ENCODE measurements at places on chromosomes 4 and X.

DNA sequence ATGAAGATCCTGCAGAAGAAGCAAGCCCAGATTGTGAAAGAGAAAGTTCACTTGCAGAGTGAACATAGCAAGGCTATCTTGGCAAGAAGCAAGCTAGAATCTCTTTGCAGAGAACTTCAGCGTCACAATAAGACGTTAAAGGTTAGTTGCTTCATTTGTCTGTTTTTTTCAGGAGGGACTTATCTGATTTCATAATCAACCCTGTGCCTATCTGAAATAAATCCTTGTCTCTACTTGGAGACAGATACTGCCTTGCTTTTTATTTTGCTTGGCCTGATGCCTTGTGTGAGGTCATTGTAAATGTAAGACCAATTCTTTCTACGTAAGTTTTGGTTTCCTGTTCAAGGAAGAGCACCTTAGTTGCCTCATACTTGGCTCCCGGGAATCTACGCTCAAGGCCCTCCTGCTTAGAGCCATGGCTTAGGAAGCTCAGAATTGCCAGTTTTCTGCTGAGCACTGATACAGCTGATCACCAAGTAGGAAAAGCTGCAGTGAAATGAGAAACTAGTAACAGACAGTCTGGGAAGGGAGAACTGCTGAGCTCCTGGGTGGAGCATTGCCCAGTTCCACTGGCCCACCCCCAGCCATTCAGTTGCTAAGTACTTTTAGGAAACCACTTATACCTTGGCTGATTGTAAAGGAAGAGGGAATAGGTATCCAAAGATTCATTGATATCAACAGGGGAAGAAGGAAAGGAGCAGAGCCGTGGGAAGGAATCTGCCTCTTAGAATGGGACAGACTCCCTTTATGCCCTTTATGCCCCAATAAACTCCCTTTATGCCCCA lies 41.8 kb downstream of the RBBP7 start:
- DNase-seq: no peak

DNA sequence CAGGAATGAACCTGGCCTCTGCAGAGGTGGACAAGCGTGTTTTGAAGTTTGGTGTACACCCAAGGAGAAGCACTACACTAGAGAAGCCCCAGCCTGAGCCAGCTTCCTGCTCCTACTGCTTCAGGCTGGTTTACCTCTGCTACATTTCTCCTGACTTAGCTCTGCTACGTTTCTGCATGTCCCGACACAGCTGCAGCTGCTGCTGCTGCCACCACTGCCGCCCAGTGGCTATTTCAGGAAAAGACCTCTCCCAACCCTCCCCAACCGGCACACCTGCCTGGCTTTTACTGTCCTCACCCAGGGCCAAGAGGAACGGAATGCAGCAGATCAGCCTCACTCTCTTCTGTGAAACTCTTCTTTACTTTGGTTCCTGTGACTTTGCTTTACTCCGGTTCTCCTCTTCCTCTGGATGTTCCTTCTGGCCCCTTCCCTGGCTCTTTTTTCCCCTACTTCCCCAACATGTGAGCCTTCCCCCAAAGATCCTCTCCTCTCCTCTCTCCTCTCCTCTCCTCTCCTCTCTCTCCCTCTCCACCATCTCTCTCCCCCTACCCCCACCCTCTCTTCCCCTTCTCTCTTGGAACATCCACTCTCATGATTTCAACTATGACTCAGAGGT lies 3.1 kb upstream of the P2RY4 start:
- no peak for DNase-seq

DNA sequence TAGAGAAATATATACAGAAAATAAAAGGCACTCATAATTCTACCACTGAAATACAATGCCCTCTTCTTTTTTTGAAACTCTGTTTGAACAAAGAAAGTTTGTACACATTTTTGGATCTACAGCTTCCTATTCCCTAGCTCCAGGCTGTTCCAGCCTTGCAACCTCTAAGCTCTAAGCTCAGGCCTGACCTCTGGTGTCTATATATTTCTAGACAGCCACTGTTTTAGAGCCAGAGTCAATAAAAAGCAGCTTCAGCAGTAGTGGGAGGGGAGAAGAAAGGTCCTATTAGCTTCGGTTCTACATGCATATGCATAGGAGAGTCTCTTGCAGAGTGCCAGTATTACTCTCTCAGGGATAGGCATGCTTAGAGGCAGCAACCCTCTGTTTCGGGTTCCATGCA lies 39.7 kb downstream of the CLDN2 start:
- DNase-seq: no peak

DNA sequence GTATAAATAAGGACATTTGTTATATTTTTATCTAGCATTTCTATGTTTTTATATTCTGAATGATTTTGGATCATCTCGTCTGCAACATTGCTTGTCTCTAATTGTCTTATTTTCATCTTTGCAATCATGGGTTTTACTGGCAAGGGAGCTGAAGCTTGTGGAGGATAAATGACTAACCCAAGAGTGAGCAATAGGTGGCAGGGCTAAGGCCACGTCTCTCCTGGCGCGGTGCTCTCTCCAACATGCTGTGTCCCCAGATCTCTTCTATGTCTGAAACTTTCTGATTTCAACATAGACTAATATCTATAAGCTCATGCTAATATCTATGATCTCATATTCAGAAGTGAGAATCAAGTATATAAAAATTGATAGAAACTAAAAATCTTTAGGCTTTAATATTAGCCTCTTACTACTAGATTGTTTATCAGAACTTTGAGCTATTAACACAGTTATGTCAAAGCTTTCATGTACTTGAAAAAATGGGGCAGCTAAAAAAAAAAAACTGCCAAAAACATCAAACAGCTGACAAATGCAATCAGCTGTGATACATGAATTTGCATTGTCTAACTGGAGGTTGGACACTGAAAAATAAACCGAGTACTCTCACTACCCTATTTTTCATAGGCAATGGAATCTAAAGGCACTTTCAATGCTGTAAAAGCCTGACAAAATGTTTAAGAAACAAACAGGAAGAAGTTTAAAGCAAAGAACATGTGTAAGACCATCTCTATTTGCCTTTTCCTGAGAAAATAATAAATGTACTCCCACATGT lies 169.2 kb downstream of the TMA16 start:
- DNase-seq: no peak

- no peak for DNase-seq
Observed at GRCh38 chr4:6776920-6777635, 5.4 kb upstream of the KIAA0232 start.

- DNase-seq: no peak
Observed at GRCh38 chrX:151825007-151825406, 87.7 kb upstream of the MAGEA4 start.

- DNase-seq: no peak
Observed at GRCh38 chr4:53781629-53782457, 190.6 kb upstream of the LNX1 start.

- no peak for DNase-seq
Observed at GRCh38 chrX:5180135-5180741, 1048.4 kb downstream of the NLGN4X start.

DNA sequence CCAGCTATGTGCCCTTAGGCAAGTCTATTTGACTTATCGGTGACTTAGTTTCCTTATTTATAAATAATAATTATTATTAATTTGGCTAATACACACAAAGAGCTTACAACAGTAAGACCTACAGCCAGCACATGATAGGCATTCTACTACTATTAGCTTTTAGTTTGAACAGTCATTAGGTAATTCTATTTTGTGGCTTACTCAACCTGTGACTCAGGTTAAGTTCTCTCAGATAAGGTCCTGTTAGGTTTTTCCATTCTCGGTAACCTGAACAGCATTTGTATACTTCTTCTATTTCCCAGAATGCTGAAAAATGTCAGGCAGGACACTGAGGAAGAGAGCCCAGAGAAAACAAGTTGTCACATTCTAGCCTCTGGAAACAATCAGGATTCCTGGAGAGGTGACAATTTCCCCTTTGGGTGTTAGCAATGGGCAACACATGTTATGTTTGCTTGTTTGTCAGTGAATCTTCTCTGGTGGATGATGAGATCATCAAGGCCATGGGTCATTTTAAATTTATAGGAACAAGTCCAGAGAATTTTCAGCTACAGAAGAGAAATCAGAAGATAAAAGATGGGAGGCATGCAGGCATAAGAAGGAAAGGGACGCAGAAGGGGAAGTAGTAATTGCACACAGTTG lies 2144.7 kb downstream of the PCDH7 start:
- no peak for DNase-seq

- no peak for DNase-seq
Observed at GRCh38 chr4:106898621-106899230, 137.4 kb downstream of the DKK2 start.

DNA sequence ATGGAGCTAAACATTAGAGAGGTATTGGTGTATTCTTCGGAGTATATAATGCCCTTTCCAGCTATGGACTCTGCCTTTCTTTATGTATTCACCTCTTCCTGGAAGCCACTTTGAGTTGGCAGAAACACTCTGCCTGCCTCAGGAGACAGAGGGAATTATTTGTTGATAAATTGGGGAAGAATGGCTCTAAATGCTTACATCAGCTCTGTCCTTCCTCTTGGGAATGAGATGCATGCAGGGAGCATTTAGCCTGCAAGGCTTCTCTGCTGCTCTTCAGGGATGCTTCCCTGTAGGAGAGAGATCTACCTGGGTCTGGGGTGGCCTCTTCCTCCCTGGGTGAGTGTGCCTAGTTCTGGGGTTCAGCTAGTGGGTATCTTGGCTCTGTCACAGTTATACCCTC lies 6.9 kb upstream of the HS3ST1 start:
- DNase-seq: no peak

DNA sequence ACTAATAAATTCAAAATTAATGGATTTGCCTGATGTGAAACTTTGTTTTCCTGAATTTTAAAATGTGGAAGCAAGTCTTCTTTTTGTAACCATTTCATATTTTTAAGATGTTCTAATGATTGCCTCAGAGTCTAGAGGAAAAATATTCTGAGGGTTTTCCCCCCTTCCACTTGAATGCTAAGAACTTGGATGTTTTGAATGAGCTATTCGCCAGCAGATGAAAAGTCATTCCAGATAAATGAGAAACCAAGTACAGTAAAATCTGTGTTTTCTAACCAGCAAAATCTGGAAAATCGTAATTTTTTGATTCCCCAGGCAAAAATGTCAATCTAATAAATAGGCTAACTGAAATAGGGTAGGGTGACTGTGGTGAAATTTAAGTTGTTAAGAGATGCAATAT lies 45.6 kb downstream of the SLIT2 start:
- no peak for DNase-seq

DNA sequence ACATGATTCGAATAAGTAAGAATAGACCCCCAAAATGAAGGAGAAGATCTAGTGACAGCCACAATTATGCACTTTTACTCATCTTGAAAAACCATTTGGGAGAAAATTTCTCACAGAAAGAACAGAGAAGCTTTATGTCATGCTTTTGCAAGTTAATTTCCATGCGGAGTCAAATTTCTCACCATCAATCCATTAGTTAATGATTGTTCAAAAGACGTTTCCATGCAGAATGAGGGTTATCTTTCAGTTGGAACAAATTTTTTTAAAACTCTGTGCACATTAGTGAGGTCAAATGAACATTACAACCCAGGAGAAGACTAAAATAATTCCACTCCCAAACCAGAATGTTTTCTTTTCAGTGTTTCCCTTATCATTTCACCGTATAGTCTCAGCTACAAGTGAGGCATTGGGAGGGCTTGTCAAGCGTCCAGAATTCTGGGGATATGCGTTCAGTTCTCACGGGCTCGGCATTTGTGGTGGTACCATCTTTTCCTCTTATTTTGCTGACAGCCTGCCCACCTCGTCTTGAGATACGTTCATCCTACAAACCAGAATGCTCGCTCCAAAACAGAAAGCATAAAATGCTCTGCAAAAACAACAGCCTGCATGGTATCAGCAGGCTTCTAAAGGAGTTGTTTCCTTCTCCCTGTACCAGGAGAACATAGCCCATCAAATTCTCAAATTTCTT lies 130.8 kb upstream of the TBL1X start:
- DNase-seq: no peak

- DNase-seq: no peak
Observed at GRCh38 chrX:120450163-120450562, 18.9 kb downstream of the LAMP2 start.

GRCh38 chr4:47002580-47002979 lies 9.2 kb upstream of the GABRA4 start:
- DNase-seq: no peak

- DNase-seq: no peak
Observed at GRCh38 chrX:24364851-24365538, 4.6 kb downstream of the SUPT20HL1 start.

DNA sequence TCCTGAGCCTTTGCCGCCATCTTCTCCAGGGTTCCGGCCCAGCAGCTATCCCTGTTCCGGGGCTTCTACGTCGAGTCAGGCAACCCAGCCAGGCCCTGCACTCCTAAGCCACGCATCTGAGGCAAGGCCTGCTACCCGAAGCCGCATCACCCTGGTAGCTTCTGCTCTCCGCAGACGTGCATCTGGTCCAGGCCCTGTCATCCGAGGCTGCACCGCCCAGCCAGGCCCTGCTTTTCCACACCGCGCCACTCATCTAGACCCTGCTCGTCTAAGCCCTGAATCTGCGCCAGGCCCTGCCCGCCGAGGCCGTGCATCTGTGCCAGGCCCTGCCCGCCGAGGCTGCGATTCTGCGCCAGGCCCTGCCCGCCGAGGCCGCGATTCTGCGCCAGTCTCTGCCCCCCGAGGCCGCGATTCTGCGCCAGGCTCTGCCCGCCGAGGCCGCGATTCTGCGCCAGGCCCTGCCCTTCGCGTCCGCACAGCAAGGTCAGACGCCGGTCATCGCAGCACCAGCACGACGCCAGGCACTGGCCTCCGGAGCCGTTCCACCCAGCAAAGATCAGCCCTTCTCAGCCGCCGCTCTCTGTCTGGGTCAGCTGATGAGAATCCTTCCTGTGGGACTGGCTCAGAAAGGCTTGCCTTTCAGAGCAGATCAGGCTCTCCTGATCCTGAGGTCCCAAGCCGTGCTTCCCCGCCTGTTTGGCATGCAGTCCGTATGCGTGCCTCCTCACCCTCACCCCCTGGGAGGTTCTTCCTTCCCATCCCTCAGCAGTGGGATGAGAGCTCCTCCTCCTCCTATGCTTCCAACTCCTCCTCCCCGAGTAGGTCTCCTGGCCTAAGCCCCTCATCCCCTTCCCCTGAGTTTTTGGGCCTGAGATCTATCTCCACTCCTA lies 75.1 kb downstream of the NUDT10 start:
- DNase-seq: no peak

- no peak for DNase-seq
Observed at GRCh38 chrX:75132672-75133071, 23.4 kb downstream of the ABCB7 start.

GRCh38 chr4:176610594-176610993 lies 182.1 kb downstream of the VEGFC start:
- no peak for DNase-seq

DNA sequence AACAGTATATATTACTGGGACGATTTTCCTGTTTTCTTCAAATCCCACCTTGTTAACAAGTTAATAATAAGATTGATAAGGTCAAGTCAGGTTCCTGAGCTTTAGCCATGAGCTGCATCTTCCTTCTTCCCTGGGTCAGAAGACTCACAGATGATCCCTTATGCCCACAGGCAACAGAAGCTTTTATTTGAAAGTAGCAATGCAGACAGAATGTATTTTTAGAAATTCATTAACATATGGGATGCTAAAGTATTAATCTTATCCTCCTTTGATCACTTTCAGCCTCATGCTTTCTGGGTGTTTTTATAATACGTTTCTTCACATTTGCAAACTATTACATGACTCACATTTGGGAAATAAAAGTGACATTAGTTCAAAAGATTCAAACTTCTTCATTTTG lies 42.0 kb upstream of the MXRA5 start:
- no peak for DNase-seq

Data from stimulated activated CD8-positive, alpha-beta memory T cell treated with anti-CD3 and anti-CD28 coated beads, Interleukin-7, amount 100 ng/mL, for 4 hours (primary cell).